K562 (cell line): ENCODE measurements at places on chromosomes 12 and 14. TPM values are rescaled to one million over a fixed set of nuclear protein-coding genes. Genes with fewer than 3 reads are reported as not detected.

- no peak for DNase-seq
These were observed 58.3 kb downstream of the PELI2 start for GRCh38 chr14:56176530-56176929.

DNA sequence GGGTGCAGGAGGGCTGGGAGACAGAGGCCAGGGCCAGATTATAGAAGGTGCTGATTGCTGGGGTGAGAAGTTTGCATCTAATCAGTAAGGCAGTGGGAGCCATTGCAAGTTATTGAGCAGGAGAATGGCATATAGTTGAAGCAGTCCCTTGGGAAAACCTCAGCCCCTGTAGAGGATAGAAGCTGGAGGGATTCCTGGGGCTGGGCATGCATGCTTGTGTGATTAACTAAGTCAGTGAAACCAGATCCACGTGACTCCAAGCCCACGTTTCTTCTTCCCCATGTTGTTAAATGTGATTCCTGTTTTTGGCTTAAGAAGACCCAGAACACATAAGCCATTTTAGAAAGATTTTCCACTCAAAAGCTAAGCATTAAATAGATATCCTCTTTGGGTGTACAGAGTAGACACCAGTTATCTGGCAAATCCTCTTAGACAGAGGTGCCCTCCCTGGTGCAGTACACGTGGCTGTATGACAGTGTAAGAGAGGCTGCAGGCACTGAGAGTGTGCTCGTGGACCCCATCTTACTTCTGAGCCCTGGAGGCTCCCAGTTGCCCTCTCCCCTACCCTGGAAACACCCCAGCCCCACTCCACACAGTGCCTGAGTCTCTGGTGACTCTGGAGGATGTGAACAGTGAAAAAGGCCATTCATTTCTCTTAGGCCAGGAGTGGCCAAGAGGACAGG lies 3.2 kb downstream of the C14orf132 start:
- DNase-seq, result no peak

DNA sequence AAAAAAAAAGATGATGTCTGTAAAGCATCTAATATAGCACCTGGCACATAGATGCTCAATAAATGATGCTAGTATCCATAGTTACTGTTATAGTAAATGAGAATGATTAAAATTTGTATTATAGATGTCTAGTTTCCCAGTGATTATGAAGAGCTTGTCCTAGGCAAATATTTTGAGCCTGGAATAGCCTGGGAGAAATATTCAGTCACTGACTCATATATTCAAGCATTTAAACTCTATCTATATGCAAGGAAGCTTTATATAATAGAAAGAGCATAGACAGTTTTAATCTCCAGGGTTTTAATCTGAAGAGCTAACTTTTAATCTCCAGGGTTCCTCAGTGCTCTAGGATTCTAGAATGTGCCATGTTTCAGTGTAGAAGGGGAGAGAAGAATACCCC lies 91.5 kb upstream of the VASH1 start:
- no peak for DNase-seq

GRCh38 chr12:76445462-76445861 lies 97.2 kb upstream of the BBS10 start:
- no peak for DNase-seq

- DNase-seq, result no peak
These were observed 99.9 kb downstream of the BEGAIN start for GRCh38 chr14:100487304-100487703.

DNA sequence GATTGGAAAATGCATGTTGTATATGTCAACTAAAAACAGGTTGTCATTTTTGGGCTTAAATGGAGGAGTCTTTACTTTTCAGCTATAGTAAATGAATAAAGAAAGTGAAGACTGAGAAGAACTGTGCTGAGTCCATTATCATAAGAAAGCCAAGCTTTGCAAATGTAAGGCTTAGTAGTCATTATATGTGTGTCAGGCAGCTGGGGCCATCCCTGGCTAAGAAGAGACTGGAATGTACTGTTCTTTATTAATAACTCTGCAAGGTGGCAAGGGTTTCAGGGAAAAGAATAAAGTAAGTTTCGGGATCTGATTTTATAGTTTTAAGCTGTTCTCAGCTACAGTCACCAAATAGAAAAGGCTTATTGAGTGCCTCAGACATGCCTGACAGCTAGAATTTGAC lies 48.7 kb downstream of the SRGAP1 start:
- no peak for DNase-seq

DNA sequence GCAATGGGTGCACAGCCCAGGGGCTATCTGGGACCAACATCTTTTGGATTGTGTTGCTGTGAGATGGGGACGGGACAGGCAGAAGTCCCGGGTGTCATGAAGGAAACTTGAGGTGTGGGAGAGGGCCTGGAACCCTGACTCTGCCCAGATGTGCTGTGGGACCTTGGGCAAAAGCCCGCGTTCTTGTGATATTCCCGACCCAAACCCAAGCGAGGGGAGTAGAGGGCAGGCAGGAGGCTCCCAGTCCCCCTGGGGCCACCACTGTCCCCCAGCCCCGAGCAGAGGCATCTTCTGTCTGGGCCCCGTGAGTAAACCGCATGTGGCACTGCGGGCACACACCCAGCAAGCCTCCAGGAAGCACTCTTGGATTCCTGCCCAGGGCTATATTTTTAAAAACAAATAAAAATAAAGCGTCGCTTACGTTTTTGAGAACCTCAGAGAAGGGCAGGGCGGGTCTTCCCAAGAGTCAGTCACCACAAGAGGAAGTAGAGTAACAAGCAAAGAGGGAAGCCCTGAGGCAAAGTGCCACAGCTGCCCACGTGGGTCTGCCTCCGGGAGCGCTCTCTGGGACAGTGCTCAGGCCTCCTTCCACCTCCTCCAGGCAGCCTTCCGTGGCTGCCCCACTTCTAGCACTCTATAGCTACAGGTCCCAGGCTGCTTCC lies 39.5 kb downstream of the BEGAIN start:
- DNase-seq, result no peak

DNA sequence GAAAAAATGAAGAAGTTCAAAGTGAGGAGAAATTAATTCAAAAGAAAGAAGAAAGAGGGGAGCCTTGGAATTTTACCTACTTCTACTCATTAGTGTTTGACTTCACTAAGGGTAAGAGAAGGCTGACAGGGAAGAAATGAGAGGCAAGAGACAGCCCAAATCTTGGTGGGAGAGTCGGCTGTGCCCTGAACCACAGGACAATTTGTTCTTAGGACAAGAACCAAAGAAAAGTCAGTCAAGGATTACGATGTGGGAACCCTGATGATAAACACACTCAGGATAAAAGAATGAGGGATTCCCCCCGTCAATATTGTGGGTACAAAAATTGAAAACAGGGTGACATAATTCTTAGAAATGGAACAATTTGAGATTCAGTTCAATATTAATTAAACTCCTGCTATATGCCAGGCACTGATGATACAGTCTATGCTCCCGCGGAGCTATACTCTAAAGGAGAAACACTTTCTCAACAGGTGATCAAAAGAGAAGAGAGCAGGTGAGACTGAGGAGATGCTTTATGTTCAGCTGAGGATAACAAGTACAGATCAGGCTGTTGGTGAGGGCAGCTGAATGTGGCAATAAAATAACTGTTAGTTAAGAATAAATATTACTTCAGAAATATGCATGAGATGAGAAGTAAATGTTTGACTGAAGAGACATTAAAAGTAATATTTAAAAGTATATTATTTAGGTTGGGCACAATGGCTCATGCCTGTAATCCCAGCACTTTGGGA lies 175.4 kb downstream of the SLC25A21 start:
- DNase-seq, result no peak

DNA sequence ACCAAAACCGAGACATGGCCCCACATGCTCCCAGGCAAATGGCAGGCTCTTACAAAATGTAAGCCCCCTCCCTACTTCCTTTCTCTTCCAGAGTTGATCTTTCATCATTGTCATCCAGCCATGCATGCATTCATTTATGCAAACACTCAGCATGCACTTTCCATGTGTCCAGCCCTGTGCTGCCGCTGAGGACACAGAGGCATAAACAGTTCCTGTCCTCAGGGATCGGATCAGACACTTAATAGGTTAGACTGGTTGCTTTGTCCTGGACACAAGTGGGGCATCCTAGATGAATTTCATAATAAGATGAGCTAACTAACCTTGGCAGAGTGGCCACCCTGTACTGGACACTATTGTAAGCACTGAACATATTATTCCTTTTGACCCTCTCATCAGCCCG lies 23.1 kb downstream of the PRIMA1 start:
- DNase-seq, result no peak

DNA sequence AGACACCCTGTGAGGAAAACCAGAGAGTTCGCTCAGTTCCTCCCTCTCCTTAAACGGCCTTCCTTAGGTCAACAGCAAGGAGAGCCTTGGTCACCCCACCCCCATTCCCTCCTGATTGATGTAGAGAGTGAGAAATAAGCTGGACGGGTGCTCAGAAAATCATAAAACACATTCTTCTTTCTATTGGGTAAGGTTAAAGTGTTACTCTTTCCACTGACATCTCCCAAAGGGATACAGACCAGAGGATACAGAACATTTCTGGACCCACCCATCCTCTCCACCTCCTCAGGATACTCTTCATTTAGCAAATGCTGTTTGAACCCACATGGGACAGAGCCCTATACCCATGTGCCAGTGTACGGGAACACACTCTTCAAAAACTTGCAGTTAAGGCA lies 11.6 kb upstream of the KRT77 start:
- DNase-seq, result no peak

GRCh38 chr14:102180248-102180998 lies 40.7 kb downstream of the WDR20 start:
- DNase-seq, result no peak

GRCh38 chr12:128543460-128543859 lies 276.5 kb downstream of the TMEM132C start:
- DNase-seq, result no peak

DNA sequence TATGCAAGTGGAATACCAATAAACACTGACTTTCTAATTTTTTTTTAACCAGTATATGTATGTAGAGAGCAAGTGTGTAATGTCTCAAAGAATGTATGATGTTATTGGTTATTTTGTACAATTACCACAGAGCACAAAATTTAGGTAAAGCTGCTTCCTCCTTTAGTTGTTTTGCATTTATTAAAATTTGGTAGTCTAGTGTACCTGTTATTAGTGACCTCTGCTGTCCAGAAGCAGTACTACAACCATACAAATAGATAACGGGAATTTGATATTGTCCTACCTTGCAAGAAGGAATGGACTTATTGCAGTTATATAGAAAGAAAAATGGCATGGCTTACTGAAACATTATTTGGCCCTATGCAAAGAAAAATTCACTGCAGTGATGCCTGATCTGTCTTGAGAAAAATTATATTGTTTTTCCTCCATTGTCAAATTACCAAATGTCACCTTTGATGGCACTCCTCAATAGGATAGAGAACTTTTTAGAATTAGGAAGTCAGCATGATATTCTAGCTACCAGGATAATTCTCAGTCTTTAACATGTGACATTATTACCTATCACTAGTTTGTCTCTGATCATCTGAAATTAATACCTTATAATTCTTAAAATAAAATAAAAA lies 153.9 kb upstream of the RMST start:
- DNase-seq, result peak; percentile 8

DNA sequence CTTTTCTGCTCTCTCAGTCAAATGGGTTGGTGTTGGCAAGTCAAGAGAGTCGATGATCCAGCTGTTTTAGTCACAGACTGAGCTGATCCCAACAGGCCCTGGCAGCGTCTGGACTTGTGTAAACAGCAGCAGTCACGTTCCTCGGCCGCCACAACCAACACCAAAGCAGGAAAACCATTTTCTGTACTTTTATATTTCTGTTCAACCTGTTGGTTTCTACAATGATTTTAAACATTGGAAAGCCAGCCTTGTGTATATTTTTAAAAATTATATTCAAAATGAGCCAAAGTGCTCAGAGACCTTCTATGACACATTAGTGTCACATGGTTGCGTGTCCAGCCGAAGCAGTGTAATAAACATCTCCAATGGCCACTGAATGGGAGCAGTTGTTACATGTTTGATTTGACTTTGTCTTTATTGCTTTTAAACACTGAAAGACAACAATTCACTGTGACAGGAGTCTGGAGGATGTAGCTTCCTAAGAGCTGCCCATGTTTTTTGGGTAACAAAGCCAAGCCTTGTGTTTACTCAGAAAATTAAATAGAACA lies 5.9 kb upstream of the SIVA1 start:
- no peak for DNase-seq

DNA sequence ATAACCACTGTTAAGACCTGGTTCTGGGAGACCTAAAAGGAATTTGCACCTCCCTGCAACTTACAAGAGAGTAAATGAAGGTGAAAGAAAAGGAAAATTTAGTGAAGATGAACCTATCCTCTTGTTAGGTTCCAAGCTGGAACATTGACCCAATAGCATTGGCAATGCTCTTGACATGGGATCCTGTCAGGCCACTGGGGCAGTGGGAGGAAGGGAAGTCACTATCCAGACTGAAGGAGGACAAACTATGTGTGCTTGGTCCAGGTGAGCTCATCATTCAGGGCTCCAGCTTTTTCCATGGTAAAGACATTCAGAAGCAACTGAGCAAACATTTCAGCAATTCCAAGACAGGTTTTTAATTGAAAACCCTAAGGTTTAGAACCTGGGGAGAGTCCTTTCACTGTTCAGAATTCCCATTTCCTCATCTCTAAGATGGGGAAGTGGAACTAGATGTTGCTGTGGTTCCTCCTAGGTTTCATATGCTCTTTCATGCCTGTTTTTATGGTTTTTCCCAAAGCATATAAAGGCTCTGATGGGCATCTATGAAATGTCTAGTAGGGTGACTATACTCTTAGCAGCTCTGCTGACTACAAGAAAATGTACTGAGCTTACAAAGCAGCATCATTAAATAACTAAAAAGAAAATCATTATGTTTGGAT lies 33.1 kb downstream of the MAPK1IP1L start:
- no peak for DNase-seq

- no peak for DNase-seq
These were observed 283.4 kb downstream of the DAD1 start for GRCh38 chr14:22305607-22306006.

- DNase-seq, result no peak
These were observed 196.3 kb downstream of the PAX9 start for GRCh38 chr14:36857842-36858445.

The PARPBP gene
- total RNA-seq, result 30.1 and 30.4 TPM in 2 replicates

The SYT1 gene
- not detected in 2 replicates for total RNA-seq
